Stimulated activated CD4-positive, alpha-beta T cell treated with anti-CD3 and anti-CD28 coated beads, Interleukin-4, amount 100 ng/mL, for 24 hours (primary cell): ENCODE measurements at places on chromosomes 4 and X.

DNA sequence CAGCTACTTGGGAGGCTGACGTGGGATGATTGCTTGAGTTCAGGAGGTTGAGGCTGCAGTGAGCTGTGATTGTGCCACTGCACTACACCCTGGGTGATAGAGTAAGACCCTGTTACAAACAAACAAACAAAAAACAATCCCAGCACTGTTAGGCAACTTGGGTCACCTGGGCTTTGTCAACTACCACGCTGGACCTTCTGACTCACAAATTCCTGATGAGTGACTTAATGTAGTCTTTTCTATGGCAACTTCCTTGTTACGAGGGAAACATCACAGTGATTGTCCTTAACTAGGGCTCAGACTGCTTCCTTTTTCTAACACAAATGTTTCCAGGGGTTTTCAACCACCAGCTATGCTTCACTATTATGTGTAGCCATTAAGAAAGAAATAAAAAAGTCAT, 128.8 kb upstream of the GPC4 start:
- no peak for DNase-seq

DNA sequence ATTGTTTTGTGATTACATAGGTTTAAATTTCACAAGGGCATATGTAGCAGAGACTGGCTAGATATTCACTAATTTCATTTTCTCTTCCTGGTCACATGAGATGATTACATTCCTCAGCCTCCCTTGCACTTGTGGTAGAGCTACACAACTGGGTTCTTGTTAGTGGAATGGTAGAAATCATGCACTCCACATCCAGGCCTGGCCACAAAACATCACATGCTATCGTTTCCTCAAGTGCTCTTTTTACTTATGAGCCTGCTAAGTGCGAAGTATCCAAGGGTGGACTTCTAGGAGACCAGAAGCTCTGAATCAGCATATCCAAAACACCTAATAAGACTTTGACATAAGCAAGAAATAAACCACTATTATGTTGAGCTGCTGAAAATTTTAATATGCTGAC, 26.4 kb upstream of the HPGDS start:
- DNase-seq, result no peak

- DNase-seq, result no peak
Measured at GRCh38 chrX:152155766-152156310, 17.5 kb upstream of the MAGEA10 start.

DNA sequence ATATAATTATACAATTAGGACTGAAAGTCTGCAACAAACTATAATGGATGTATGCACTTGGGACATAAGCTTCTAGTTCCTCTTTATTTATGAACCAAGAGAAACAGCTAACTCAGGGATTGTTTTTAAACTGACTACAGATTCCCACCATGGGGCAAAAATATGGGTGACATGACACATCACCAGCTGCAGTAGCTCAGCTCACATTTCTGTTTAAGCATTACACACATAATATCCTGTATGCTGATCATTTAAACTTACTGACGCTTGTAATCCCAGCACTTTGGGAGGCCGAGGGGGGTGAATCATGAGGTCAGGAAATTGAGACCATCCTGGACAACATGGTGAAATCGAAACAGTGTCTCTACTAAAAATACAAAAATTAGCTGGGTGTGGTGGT, 11.5 kb downstream of the FGB start:
- no peak for DNase-seq

- no peak for DNase-seq
Measured at GRCh38 chr4:140450352-140450751, 22.9 kb upstream of the CLGN start.

DNA sequence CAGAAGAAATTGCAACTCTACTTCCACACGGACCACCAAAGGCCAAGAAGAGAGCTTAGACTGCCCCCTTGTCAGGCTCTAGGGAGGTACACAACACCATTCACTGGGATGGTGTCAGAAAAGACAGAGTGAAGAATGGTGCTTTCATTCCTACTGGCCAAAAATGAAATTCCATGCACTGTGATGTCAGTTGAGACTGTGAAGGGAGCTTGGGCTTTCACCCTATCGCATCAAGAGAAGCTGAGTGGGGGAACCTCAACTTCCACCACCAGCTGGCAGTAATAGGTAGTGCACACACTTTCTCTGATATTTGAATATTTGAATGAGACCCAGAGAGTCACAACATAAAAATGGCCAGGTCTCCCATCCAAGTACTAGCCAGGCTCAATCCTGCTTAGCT, 65.9 kb downstream of the ZNF711 start:
- no peak for DNase-seq

- DNase-seq, result no peak
Measured at GRCh38 chr4:82802911-82803310, 4.3 kb upstream of the SCD5 start.

GRCh38 chr4:54554339-54554990, 103.3 kb upstream of the KIT start:
- no peak for DNase-seq

- no peak for DNase-seq
Measured at GRCh38 chr4:16212138-16212782, 14.0 kb downstream of the TAPT1 start.

DNA sequence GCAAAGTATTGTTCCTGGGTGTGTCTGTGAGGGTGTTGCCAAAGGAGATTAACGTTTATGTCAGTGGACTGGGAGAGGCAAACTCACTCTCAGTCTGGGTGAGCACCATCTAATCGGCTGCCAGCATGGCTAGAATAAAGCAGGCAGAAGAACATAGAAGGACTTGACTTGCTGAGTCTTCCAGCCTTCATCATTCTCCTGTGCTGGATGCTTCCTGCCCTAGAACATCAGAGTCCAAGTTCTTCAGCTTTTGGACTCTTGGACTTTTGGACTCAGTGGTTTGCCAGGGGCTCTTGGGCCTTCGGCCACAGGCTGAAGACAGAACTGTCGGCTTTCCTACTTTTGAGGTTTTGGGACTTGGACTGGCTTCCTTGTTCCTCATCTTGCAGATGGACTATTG, 15.3 kb upstream of the ENPP6 start:
- no peak for DNase-seq

GRCh38 chrX:32269866-32270265, 941.5 kb downstream of the DMD start:
- DNase-seq, result no peak

DNA sequence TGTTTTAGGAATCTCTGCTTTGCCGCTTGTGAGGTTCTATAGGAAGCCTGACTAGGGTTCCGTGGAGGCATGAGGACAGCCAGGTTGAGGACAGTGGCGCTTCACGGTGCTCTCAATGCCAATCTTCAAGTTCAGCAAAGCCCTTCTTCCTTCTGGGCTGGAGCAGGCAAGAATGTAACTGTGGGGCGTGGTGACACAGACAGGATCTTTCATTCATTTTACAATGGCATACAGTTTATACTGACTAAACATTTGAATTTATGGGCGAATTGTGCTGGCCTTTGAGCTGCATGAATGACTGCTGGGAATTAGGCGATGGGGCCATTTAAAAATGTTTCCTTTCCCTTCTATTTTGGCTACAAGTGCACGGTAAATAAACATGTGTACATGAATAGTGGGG, 2.9 kb upstream of the NHS start:
- DNase-seq, result no peak

GRCh38 chr4:84648863-84649647, 66.1 kb downstream of the CDS1 start:
- DNase-seq, result no peak

- no peak for DNase-seq
Measured at GRCh38 chr4:73404042-73404441, at the start of gene ALB. Gene ALB, plus strand, starts transcription at chr4:73404287. Its CDS starts 41 bp downstream, at chr4:73404328.

DNA sequence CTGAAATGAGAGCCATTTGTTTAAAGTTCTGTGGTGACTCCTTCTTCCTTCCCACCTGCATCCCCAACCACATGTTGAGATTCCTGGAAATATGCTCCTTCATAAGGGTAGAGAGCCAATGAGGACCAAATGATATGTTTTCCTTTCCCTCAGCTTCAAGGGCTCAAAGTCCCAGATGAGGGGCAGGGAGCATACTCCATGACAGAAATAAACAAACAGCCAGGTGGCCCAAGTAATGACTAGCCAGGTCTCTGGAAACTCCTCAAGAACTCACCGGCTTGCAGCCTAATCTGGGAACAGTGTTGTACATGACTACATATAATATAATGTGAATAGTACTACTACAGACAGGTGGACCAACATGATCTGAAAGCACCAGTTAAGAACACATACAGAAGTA, 392.3 kb downstream of the PACRGL start:
- no peak for DNase-seq

DNA sequence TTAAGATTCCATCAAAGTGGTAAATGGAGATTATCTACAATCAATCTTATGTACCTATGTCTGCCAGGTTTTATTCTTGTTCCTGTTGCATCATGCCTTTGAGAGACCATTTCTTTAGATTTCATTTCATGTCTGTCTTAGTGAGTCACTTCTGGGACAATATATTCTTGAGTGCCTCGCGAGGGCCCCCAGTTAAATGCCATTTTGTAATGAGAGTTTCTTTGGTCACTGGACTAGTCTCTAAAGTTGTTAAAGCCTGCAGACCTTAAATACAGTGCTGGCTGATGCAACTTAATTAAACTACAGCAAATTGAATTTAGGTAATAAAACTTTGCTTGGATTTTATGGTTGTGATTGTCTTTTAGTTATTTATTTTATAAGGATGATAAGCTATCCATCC, 87.2 kb upstream of the PITX2 start:
- no peak for DNase-seq

DNA sequence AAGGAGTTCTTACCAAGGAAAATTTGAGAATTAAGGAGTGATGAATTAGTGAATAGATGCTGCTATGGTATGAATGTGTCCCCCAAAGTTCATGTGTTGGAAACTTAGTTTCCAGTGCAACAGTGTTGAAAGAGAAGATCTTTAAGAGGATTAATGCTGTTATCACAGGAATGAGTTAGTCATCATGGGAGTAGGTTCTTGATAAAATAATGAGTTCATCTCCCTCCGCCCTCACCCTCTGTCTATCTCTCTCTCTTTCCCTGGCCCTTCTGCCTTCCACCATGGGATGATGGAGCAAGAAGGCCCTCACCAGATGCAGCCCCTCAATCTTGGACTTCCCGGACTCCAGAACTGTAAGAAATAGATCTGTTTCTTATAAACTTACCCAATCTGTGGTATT, 38.3 kb upstream of the KLHL8 start:
- DNase-seq, result no peak

GRCh38 chr4:165402375-165402774, 23.6 kb downstream of the CPE start:
- no peak for DNase-seq

GRCh38 chr4:104494822-104495559, at the start of gene CXXC4:
Gene CXXC4, minus strand, starts transcription at chr4:104494894. Its CDS starts 3,092 bp downstream, at chr4:104491802.
- DNase-seq, result no peak

- DNase-seq, result no peak
Measured at GRCh38 chrX:153821066-153821465, 9.3 kb downstream of the PDZD4 start.

DNA sequence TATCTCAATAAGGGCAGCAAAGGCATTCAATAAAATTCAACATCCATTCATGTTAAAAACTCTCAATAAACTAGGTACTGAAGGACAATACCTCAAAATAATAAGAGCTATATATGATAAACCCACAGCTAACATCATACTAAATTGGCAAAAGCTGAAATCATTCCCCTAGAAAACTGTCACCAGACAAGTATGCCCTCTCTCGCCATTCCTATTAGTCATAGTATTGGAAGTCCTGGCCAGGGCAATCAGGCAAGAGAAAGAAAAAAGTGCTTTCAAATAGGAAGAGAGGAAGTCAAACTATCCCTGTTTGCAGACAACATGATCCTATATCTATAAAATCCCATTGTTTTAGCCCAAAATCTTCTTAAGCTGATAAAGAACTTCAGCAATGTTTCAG, 116.8 kb downstream of the TENT5D start:
- no peak for DNase-seq

- no peak for DNase-seq
Measured at GRCh38 chrX:53594354-53594753, 92.2 kb downstream of the HUWE1 start.

DNA sequence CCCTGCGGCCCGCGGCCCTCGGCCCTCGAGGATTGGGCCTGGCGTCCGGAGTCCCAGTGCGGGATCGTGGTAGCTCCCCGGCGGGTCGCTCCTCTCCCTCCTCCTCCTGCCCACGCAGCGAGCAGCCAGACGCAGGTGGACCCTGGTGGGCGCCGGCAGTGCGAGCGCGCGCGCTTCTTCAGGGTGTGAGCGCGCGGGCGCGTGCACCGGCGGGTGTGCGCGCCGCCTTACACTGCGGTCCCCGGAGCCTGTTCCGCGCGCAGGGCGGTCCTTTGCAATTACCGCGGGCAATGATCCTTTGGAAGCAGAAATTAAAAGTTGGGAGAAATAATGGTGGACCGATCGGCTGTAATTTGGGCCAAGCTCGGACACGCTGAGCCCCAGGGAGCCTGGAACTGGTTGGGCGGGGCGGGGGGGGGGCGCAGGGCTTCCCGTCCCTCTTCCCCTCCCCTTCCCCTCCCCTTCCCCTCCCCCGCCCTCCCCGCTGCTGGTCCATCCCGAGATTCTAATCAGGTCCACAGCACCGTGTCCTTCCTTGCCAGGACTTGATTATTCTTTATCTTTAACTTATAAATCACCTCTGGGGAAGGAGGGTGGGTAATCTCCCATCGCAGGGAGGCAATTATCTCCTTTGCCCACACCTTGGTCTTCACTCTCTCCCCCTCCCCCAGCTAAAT, 1.6 kb upstream of the NKX1-1 start:
- no peak for DNase-seq

DNA sequence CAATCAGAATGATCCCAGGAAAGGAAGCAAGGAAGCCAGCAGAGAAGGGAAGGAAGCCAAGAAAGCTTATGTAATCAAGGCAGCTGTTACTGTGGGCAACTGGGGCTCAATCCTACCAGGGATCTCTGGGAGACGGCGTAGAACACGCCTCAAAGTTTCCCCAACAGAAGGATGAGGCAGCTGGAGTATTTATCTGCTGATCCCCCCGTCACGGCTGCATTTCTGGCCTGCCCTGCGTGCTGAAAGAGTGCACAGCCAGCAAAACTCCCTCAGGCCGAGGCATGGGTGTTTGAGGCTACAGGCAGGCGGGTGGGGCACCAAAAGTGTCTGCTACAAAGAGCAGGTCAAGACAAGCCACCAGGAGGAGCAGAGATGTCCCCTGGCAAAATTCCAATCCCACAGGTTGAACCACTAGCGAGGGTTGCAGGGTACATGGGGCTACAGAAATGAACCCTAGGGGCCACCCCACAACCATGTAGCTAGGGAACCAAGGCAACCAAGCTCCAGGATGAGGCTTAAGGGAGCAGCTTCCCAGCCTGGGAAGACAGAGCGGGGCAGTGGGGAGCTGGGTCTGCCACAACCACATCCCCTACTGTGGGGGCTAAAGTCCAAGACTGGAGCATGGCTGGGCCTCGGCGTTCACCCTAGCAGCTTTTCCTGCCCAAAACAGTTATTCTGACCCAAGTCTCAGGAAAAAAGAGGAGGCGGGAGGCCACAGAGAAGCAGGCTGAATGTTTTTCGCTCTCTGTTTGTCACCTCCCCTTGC, 113.4 kb downstream of the BCOR start:
- DNase-seq, result no peak
